SHP77 treated with DMSO at 0.1 percent for 48 hours (cell line): ENCODE measurements at places on chromosomes 7 and 10.
A peak's percentile ranks its signal among the peaks of the same experiment; 100 is the strongest.

GRCh38 chr10:10500937-10501336, 516.7 kb upstream of the CELF2 start:
- no peak for DNase-seq

DNA sequence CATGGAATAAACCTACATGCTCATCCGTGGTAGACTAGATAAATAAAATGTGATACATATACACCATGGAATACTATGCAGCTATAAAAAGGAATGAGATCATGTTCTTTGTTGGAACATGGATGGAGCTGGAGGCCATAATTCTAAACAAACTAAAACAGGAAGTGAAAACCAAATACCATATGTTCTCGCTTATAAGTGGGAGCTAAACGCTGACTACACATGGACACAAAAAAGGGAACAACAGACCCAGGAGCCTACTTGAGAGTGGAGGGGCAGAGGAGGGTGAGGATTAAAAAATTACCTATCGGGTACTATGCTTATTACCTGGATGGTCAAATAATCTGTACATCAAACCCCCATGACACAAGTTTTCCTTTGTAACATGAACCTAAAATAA, 68.7 kb upstream of the SEC61G start:
- DNase-seq, result no peak

- DNase-seq, result no peak
Measured at GRCh38 chr10:104340641-104341040, 2.4 kb upstream of the ITPRIP start.

GRCh38 chr10:43205681-43206390, 61.0 kb downstream of the RASGEF1A start:
- no peak for DNase-seq

GRCh38 chr10:62723375-62723774, 81.1 kb upstream of the ADO start:
- no peak for DNase-seq

GRCh38 chr7:5234852-5235831, 45.1 kb downstream of the WIPI2 start:
- no peak for DNase-seq

- DNase-seq, result no peak
Measured at GRCh38 chr10:126252884-126253610, 135.2 kb downstream of the ADAM12 start.

DNA sequence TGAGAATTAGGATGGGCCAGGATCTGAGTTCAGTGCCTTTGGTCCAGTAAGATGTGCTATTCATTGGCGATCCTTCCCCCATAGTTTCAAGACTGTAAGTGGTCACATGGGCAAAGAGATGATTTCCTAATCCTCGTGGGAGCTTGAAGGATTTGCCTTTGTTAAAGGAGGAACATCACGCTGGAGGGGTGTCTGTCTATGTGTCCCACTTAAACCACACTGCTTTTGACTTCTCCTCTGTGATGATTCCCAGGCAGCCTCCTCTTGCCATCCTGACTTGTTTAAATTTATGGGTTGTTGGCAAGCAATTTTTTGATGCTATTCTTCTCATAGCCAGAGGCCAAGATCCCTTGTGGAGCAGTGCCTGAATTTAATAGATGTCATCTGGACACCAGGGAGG, 154.0 kb downstream of the TCF7L2 start:
- no peak for DNase-seq

- DNase-seq, result no peak
Measured at GRCh38 chr7:72445075-72445474, 32.9 kb upstream of the CALN1 start.

DNA sequence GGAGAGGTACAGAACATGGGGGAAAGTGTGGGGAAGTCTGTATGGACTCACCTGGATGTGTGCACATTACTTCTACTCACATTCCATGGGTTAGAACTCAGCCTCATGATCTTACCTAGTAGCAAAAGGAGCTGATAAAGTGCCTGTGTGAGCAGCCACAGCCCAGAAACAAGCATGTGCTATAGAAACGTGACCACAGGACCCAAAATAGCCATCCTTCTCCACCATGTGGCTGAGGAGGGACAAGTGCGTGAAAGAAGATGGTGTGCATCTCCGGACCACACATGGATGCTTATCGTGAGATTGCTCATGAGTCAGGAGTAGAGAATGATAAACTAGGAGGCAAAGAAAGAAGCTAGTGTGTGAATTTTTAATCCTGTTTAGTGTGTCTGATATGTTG, 336.4 kb upstream of the PLXDC2 start:
- DNase-seq, result no peak

DNA sequence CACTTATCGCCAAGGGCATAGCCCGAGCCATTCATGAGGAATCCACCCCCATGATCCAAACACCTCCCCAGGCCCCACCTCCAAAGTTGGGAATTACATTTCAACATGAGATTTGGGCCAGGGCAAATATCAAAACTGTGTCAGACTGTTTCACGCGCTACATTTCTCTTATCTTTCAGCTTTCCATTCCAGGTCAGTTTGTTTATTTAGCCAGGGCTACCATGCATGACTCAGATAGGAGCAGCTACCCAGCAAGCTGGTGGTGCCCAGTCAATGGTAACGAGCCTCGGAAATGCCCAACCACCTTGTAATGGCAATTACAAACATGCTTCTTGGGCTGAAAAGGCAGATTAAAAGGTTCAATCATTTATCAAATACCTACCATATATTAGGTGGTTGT, 43.6 kb upstream of the BAMBI start:
- DNase-seq, result no peak

DNA sequence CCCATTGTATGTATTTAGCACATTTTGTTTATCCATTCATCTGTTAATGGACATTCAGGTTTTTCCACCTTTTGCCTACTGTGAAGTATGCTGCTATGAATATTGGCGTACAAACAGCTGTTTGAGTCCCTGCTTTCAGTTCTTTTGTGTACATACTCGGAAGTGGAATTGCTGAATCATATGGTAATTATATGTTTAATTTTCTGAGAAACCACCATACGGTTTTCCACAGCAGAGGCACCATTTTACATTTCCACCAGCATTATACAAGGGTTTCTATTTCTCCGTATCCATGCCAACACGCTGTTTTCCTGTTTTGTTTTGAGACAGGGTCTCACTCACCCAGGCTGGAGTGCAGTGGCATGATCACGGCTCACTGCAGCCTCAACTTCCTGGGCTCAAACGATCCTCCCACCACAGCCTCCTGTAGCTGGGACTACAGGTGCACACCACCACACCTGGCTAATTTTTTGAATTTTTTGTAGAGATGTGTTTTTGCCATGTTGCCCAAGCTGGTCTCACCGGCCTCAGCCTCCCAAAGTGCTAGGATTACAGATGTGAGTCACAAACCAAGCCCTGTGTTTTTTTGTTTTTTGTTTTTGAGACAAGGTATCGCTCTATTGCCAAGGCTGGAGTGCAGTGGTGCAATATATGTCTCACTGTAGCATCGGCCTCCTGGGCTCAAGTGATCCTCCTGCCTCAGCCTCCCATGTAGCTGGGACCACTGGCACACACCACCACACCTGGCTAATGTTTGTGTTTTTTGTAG, 22.1 kb upstream of the FBXW4 start:
- no peak for DNase-seq

GRCh38 chr10:102113956-102114857, 6.0 kb downstream of the LDB1 start:
- DNase-seq, result no peak

DNA sequence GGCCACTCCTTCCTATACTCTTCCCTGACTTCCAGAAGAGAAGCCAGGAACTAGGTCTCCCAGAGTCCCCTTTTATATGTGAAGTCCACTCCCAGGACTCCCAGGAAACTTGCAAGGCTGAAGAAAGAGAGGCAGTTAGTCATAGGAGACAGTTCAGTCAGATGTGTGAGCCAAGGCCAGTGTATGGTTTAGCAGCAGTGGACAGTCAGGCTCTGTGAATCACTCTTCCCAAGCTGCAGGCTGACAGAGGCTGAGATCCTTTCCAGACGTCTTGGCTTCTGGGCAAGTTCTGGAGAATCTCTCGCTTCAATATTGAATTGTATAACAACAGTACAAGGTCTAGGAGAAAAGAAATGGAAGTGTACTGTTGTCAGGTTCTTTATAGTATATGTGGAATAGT, 26.9 kb downstream of the BLVRA start:
- DNase-seq, result no peak

- no peak for DNase-seq
Measured at GRCh38 chr10:132336064-132336746, 4.2 kb downstream of the LRRC27 start.

GRCh38 chr7:38189231-38189938, 11.3 kb downstream of the STARD3NL start:
- no peak for DNase-seq

DNA sequence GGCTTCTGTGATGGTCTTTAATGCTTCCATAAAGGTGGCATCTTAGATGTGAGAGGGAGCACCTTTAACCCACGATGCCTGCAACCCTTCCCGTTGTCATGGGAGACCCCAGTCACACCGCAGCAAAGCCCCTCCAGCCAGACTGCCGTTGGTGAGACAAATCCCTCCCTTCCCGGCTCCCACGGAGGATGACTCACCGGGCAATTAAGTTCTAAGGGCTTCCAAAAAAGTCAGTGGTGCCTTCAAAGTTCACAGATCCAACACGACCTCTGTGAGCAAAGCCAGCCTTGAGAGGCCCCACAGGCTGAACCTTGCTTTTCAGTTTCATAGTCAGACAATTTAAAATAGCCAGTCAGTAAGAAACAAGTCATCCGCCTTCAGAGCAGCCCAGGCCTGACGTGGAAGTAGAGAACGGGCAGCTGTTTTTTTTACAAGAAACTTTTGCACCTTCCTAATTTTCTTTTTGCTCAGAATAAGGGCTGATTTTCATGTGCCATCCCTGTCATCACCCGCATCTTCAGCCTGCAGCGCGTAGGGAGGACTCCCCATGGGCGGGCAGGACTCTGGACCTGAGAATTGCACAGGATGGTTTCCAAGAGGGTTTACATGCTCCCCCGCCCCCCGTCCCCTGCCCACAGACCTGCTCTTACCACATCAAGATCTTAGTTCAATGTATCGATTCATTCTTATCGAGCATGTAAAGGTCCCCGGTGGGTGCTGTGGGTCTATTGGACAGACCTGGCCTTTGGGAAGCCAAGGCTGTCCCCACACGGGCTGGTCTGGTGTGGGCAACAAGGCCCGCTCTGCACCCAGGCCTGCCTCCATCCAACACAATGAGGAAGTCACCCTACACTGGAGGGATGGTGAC, 333.9 kb downstream of the DNAJB6 start:
- no peak for DNase-seq

- DNase-seq, result no peak
Measured at GRCh38 chr10:28879875-28880682, 202.8 kb downstream of the BAMBI start.

- no peak for DNase-seq
Measured at GRCh38 chr10:73131301-73131700, 21.0 kb downstream of the NUDT13 start.

DNA sequence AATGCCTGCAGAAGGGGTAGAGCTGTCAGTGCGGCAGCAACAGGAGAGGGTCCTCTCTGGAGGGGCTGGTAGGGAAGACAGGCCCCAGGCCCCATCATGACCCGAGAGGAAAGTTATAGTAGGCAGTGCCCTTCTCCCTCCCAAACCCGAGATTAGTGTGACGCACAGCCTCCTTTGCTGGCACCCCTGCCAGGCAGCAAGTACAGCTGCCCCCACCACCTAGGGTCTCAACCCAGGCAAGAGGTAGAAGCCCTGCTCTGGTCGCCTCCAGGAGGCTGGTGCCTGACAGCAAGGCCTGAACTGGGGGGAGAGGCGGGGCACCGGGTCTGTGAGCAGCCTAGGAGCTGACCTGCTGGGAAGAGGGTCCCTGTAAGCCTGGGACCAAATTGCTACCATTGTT, 15.5 kb downstream of the LOXL4 start:
- DNase-seq, result no peak

- no peak for DNase-seq
Measured at GRCh38 chr7:71594736-71595135, 462.8 kb downstream of the GALNT17 start.

- no peak for DNase-seq
Measured at GRCh38 chr7:36736090-36736898, 12.0 kb upstream of the AOAH start.

DNA sequence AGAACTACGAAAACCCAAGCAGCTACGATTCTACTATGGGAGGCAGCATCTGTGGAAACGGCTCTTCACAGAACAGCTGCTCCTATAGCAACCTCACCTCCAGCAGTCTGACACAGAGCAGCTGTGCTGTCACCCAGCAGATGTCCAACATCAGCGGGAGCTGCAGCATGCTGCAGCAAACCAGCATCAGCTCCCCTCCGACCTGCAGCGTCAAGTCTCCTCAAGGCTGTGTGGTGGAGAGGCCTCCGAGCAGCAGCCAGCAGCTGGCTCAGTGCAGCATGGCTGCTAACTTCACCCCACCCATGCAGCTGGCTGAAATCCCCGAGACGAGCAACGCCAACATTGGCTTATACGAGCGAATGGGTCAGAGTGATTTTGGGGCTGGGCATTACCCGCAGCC, 81.6 kb upstream of the SAMD8 start:
- DNase-seq, result no peak

GRCh38 chr10:19921300-19922140, 105.3 kb downstream of the PLXDC2 start:
- DNase-seq, result no peak

GRCh38 chr10:126098226-126098581, 201.8 kb downstream of the FANK1 start:
- no peak for DNase-seq

GRCh38 chr7:19713676-19714075, 4.8 kb upstream of the POLR1F start:
- peak; percentile 40 for DNase-seq

- no peak for DNase-seq
Measured at GRCh38 chr10:44334091-44334490, 50.8 kb downstream of the CXCL12 start.

DNA sequence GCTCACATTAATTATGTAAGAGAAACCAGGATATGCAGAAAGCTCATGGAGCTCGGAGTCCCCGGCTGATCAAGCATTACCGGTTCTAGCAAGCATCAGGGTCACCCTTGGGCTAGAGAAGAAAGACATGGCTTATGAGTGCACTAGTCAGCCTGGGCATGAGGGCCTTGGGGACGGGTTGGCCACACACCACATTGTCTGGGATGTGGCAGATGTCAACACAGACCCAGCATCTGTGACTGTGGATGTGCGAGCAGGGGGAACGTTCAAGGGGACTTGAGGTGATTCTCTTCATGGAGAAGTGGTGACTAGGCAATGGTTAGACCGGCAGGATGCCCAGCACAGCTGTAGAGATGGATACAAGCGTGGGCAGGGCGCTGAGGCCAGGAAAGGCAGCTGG, 13.7 kb downstream of the ZMIZ2 start:
- no peak for DNase-seq

GRCh38 chr7:35752742-35753141, 48.1 kb upstream of the SEPTIN7 start:
- DNase-seq, result no peak
